ENCODE measurements at places on chromosomes 1 and 21. TPM values are rescaled to one million over a fixed set of nuclear protein-coding genes. Genes with fewer than 3 reads are reported as not detected.

KCNJ9 gene
- not detected for total RNA-seq

KRTAP19-5 gene
- total RNA-seq: not detected

ANKRD65 gene
- 0.14 TPM for total RNA-seq

RNF186 gene
- total RNA-seq: not detected

KIF1B gene
- 10.5 TPM for total RNA-seq

ZNF593OS gene
- total RNA-seq: 0.25 TPM

CEP85 gene
- 11.6 TPM for total RNA-seq

FAM163A gene
- total RNA-seq: not detected
